ENCODE measurements at places on chromosomes 2 and 18. TPM values are rescaled to one million over a fixed set of nuclear protein-coding genes. Genes with fewer than 3 reads are reported as not detected.

ANXA4 gene
- 372 TPM for total RNA-seq

ERMN gene
- total RNA-seq, result 0.16 TPM

STAMBP gene
- 24.4 TPM for total RNA-seq

RAPGEF4 gene
- 4.3 TPM for total RNA-seq

PROC gene
- total RNA-seq, result not detected

PNO1 gene
- total RNA-seq, result 8.2 TPM

CROCC2 gene
- not detected for total RNA-seq

PTPN4 gene
- total RNA-seq, result 14.6 TPM

NTSR2 gene
- not detected for total RNA-seq

DSC2 gene
- total RNA-seq, result 12.4 TPM

SLC35F6 gene
- total RNA-seq, result 10.1 TPM

TCF23 gene
- 0.19 TPM for total RNA-seq

RAB11FIP5 gene
- 13.4 TPM for total RNA-seq

CCBE1 gene
- total RNA-seq, result 0.75 TPM

DUSP2 gene
- 1.2 TPM for total RNA-seq

DCDC2C gene
- not detected for total RNA-seq

LRRC30 gene
- not detected for total RNA-seq

PLEKHH2 gene
- 4.2 TPM for total RNA-seq

CAVIN2 gene
- total RNA-seq, result 5.6 TPM

CDH19 gene
- total RNA-seq, result 0.20 TPM

PDE1A gene
- 2.4 TPM for total RNA-seq

EFR3B gene
- 0.69 TPM for total RNA-seq

LOXHD1 gene
- 0.12 TPM for total RNA-seq

CDK5R2 gene
- 1.7 TPM for total RNA-seq

POTEI gene
- total RNA-seq, result 0.08 TPM

SERPINB10 gene
- total RNA-seq, result not detected

Data from pancreas (tissue), 10 donors.